ENCODE measurements at places on chromosomes 4 and X.

DNA sequence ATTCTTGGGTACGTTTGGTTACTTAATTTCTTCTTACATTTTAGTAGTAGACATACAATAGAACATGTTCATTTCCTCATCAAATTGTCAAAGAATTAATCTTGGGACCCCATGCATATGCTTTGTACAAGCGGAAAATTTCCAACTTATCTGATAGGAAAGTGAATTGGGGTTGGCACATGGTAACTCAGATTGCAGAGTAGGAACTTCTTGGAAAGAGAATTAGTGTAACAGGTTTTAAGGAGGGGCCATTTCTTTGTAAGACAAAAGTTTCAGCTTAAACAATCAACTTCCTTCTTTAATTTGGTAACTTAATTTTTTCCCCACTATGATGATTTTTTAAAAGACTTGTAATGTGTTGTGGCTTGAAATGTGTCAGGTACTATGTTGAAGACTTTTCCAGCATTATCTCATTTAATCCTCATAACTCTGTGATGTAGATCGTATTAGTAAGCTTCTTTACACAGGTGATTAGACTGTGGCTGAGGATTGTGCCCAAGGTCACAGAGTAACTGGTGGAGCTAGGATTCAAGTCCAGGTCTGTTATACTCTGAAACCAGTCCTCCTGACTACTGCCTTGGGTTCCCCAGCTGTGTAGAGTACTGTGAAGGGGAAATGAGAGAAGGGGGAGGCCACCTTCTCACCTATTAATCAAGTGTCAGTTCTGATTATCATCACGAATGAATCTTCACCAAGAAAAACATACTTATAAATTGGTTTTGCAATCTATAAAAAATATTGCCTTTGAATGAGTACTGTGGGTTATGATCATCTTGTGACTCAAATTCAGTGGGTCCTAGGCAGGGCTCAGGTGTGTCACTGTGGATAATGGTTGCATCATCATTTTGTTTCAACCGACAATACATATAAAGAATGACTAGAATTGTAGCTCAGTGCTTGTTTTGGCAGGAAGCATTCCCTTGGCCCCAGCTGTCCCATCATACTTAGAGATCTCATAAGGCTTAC, 4.3 kb downstream of the GK start:
- no peak for DNase-seq

DNA sequence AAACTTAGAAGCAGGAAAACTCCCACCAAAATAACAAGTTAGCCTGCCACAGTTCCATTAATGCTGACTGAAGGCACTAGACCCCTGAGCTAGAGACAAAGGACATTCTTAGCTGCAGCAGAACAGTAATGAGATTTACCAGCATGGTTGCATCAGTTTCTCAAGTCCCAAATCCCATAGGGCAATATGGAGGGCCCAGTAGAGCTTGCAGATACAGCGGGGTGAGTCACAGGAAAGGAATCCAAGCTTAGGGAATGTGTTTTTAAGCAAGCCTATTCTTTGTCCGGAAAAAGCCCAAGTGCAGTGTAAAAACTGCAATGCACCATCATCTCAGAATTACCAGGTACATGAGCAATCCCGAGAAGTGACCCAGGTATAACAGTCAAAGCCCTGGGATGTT, 51.3 kb upstream of the EXOC1L start:
- no peak for DNase-seq

DNA sequence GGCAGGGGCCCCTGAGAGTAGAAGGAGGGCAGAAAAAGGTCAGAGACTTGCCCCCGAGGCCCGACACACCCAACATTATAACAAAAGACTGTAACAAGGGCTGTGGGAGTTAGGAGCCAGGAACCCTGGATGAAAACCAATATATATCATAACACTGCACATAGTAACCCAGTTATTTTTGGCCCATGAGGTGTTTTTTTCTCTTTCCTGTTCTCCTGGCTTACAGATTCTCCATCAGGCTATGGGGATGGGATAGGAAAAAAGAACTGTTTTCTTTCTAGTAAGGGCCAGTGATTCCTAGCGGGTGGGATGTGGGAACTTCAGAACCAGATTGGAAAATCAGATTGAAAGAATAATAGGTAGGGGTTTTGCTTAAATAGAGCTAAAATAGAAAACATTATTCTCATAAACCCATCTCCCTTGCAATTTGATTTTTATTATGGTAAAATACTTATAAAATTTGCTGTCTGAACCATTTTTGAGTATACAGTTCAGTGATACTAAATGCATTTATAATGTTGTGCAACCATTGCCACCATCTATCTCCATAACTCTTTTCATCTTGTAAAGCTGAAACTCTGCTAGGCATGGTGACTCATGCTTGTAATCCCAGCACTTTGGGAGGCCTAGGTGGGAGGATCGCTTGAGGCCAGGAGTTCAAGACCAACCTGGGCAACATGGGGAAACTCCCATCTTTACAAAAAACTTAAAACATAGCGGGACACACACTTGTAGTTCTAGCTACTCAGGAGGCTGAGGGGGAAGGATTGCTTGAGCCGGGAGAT, 33.5 kb downstream of the SNX25 start:
- no peak for DNase-seq

GRCh38 chr4:83189631-83190136, 75.2 kb upstream of the PLAC8 start:
- no peak for DNase-seq

GRCh38 chr4:170741856-170742255, 652.1 kb upstream of the AADAT start:
- DNase-seq, result no peak

DNA sequence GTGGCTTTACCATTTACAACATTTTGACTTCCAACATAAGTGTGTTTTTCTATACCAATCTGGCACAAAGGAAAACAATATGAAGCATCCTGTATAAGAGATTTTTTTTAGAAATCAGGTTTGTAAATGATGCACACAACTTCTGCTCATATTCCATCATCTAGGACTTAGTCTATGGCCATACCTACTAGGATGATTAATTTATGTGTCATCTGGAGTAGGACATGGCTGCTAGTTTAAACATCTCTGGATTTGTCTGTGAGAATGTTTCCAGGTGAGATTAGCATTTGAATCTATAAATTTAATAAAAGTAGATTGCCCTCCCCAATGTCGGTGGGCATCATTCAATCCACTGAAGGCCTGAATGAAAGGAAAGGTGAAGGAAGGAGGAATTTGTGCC, 682.8 kb upstream of the GRID2 start:
- no peak for DNase-seq

DNA sequence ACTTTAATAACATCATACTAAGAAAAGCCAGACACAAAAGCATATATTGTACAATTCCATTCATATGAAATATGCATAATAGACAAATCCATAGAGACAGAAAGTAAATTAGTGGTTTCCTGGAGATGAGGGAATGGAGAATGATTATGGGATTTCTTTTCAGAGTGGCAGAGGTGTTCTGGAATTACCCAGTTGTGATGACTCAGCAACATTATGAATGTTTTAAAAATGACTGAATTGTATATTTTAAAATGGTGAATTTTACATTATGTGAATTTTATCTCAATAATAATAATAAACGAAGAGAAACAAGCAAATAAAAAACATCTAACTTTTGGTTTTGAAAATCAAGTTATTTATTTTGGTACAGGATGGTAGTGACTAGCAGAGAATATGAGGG, 11.2 kb downstream of the ZXDA start:
- DNase-seq, result no peak

DNA sequence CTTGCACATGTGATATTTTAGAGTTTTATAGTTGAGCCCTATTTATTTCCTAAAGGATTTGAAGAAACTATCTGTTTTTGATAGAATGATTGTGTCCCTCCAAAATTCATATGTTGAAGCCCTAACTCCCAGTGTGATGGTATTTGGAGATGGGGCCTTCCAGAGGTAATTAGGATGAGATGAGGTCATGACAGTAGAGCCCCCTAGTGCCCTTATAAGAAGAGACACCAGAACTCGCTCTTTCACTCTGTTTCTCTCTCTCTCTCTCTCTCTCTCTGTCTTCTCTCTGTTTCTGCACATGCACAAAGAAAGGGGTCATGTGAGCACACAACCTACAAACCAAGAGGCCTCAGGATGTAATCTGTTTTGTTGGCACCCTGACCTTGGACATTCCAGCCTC, 921.9 kb upstream of the DIAPH2 start:
- no peak for DNase-seq

DNA sequence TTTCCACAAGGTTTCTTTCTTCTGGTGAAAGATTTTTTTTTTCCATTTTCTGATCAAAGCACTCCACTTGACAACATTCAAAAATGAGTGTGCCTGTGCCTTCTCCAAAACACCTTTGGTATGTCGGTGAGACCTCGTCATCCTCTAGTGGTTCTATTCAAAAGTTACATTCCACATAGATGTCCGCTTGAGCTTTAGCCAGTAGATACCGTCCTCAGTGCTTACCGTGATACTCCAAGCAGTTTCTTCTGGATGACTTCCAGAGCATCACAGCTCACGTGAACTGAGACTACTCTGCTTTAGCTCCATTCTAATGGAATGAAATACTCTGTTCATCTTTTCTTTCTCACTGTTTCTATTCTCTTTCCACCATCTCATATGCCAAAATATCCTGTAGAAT, 38.2 kb upstream of the VEGFC start:
- DNase-seq, result no peak

DNA sequence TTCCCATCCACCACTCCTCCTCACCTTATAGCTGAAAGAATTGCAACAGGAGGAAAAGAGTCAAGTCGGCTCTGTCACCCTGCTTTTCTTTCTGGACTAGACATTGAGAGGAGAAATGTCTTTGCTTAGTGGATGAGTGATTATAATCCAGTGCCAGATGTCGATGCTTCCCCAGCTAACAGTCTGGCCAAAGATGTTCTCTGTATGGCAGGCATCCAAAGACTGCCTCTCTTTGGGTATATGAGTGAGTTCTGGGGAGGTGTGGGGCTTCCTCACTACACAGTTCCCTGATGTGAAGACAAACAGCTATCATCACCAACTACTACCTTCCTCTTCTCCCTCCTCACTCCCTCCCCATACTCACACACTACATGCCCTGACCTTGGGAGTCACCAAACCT, 90.9 kb downstream of the COMMD8 start:
- DNase-seq, result no peak

DNA sequence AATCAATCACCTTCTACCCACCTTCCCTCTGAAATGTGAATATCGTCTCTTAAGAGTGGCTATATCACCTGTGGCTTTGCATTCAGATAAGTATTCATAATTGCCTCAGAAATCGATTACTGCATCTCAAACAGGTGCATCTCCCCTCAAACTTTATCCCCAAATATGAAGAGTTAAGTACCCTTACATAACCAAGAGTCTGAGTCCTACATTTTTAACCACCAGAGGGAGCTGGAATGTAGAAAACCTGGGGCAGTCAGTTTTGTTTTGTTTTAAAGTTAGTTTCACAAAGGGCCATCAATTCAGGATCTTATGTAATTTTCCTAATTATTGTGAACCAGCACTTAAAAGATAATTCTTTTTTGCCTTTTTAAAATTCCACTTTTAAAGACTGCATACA, 5.7 kb downstream of the TCEANC start:
- DNase-seq, result no peak

GRCh38 chrX:16658284-16658683, 8.3 kb downstream of the S100G start:
- no peak for DNase-seq

GRCh38 chr4:109811707-109812106, 3.9 kb upstream of the GAR1 start:
- no peak for DNase-seq

DNA sequence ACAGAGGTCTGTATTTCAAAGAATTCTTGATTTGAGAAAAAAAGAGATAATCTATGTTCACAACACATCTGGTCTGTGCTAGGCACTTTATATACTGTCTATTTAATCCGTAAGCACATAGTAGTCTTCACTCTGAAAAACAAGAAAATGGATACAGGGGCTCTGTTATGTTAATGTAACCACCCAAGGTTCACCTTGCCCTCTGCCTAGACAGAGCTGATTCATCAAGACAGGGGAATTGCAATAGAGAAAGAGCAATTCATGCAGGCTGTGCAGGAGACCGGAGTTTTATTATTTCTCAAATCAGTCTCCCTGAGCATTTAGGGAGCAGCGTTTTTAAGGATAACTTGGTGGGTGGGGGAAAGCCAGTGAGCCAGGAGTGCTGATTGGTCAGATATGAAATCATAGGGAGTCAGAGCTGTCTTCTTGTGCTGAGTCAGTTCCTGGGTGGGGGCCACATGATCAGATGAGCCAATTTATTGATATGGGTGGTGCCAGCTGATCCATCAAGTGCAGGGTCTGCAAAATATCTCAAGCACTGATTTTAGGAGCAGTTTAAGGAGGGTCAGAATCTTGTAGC, 92.9 kb upstream of the TNIP3 start:
- DNase-seq, result no peak

- DNase-seq, result no peak
These were observed 5.5 kb downstream of the SEC31A start for GRCh38 chr4:82885410-82885809.

DNA sequence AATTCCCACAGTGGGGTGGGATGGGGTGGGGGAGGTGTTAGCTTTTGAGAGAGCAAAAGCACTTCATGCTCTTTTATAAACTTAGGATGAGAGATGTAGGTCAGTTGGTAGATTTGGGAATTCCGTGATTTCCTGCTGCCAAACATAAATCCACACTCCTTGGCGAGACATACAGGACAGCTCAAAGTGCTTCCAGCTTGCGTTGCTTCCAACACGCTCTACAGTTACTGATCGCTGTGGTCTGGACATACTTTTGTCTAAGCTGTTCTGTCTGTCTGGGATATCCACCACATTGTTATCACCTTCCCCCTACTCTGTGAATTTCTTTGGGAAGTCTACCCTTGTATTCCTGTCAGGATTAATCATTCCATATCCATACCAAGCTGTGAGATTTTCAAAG, 117.5 kb downstream of the RAPGEF2 start:
- DNase-seq, result no peak

DNA sequence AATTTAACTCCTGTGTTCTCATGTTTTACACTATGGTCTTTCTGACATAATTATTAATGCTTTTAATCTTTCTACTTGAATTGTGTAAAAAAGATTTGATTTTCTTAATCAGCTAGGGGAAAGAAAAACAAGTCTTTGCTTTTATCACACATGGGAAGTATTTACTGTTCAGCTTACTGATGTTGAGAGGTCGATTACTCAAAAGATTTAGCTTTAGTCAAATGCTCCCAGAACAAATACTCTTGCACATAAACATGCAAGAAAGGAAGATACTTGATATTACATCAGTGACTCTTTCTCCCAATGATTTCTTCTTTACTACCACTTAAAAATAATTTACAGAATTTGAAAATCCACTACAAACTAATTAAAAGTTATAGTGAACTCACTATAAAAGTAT, 198.3 kb upstream of the FAT4 start:
- no peak for DNase-seq

DNA sequence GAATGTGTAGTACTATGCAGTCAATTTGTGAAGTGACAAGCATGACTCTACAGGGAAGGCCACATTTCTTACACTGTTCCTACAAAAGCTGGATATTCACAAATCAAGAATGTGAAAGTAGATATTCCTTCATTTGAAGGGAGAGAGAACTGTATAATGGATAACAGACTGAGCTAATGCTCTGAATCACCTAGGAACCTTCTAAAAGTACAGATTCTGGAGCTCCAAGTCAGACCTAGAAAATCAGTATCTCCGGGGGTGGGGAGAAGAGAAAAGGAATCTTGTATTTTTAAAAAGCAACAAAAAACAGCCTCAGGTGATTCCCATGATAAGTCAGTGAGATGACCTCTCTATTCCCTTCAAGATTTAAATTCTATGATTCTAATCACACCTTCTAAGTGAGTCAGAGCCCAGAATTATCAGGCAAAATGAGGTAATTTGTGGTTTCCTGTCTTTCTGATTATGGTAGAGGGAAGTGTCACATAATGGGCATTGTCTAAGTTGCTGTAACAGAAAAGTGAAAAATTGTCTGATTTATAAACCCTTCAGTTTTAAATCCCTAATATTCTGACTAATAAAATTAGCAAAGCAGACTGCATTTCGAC, 80.9 kb downstream of the IL21 start:
- no peak for DNase-seq
